Endodermal cell (in vitro differentiated cells): ENCODE measurements at places on chromosomes 2 and 18. TPM values are rescaled to one million over a fixed set of nuclear protein-coding genes. Genes with fewer than 3 reads are reported as not detected.

- no peak for DNase-seq
- H3K27me3 ChIP-seq, result no peaks in the 10 kb centered on the region
- no peak overlapping the region for H3K4me3 ChIP-seq
These were observed 22.1 kb upstream of the DOCK10 start for GRCh38 chr2:225064362-225064761.

Gene SAG
- not detected in 2 replicates for total RNA-seq

GRCh38 chr2:228417956-228418355 is 236.5 kb upstream of the SPHKAP start:
- H3K36me3 ChIP-seq, result no peaks in the 10 kb centered on the region
- H3K27ac ChIP-seq, result no peak overlapping the region
- H3K27me3 ChIP-seq, result no peaks in the 10 kb centered on the region
- DNase-seq, result no peak

DNA sequence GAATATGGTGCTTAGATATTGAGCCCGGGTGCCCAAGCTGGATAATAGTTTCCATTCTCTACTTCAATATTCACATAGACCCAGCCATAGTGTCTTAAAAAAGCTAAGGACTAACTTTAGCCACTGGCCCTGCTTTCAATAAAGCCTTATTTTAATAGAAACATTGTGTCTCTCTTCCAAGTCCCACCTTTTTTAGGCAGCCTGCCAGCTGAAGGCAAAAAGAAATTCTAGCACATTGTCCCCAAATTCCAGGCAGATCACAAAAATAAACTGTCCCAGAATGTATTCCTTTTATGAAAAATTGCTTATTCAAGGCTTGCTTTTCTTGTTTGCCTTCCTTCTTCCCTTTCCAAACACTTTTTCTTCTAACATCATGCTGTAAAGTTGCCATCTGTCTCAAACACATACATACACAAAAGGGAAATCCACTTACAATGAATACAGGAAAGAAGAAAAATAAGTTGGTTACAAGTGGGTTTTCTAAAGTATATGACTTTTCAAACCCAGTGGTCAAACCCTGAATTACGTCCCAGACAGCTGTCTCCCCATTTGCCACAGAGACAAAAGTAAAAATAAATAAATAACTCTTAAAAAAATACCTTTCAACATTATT is 778.5 kb downstream of the BCL11A start:
- DNase-seq, result no peak
- H3K27me3 ChIP-seq, result no peaks in the 10 kb centered on the region
- H3K36me3 ChIP-seq, result no peaks in the 10 kb centered on the region

DNA sequence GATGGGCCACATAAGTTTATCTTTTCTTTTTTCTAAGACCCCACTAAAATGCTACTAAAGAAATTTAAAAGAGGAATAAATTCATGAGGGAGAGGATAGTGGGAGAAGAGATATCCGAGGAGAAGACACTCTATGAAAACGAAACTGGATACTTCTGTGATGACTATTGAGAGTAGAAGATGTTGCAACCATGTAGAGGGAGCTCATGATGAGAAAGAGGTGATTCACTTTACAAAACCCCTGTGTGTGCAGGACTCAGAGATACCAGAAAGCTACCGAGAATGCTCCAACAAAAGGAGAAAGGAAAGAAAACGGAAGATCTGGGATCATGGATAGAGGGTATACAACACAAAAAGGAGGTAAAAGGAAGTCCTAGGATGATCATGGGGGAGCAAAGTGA is 34.9 kb downstream of the SLC38A11 start:
- H3K4me3 ChIP-seq, result no peak overlapping the region
- DNase-seq, result no peak
- H3K36me3 ChIP-seq, result no peaks in the 10 kb centered on the region
- no peaks in the 10 kb centered on the region for H3K27me3 ChIP-seq
- no peak overlapping the region for H3K27ac ChIP-seq

DNA sequence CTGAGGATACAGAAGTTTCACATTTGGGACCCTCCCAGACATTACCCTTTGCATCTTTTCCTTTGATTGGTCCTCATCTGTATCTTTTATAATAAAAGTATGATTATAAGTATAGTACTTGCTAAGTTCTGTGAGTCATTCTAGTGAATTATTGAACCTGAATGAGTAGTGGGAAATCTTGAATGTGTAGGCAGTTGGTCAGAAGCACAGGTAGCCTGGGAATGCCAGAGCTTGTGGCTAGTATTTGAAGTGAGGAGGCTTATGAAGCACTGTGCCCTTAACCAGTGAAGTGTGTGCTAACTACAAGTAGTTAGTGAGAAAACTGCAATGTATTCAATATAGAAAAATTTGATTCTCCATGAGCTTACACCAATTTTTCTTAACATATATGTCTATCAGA is 257.6 kb downstream of the GRB14 start:
- H3K27me3 ChIP-seq, result no peaks in the 10 kb centered on the region
- DNase-seq, result no peak
- no peak overlapping the region for H3K27ac ChIP-seq
- no peak overlapping the region for H3K4me3 ChIP-seq
- H3K4me1 ChIP-seq, result no peaks in the 10 kb centered on the region

DNA sequence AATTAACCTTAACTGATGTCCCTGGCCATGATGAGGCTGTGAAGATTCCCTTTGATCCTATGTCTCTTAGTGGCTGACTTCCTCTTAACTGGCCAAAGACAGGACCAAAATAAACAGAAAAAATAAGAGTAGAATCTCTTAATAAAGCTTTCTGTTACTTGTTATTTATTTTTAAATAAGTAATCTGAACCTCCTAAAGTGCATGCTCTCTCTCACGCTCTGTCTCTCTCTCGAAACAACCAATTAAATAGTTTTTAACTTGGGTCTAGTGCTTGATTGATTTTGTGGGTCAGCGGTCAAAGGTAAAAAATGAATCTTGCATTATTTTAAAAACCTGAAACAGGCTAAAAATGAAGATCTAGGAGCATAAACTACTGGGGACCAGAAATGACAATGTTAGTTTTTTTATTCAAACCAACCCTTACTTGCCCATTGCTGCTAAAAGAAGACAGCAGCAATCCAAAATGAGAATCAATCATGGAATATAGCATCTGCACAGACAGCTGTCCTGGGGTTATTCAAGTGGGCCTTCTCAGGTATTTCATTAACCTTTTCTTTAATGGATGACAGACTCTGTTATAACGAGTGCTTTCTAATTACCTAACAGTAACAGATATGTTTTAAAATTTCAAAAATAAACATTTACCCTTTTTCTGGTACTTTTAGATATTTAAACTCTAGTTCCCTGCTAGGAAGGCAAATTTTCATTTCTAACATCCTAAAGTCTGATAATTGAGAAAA is 11.2 kb downstream of the GAREM1 start:
- no peaks in the 10 kb centered on the region for H3K36me3 ChIP-seq
- no peaks in the 10 kb centered on the region for H3K27me3 ChIP-seq
- no peak overlapping the region for H3K27ac ChIP-seq
- no peak overlapping the region for H3K4me3 ChIP-seq
- DNase-seq, result no peak

DNA sequence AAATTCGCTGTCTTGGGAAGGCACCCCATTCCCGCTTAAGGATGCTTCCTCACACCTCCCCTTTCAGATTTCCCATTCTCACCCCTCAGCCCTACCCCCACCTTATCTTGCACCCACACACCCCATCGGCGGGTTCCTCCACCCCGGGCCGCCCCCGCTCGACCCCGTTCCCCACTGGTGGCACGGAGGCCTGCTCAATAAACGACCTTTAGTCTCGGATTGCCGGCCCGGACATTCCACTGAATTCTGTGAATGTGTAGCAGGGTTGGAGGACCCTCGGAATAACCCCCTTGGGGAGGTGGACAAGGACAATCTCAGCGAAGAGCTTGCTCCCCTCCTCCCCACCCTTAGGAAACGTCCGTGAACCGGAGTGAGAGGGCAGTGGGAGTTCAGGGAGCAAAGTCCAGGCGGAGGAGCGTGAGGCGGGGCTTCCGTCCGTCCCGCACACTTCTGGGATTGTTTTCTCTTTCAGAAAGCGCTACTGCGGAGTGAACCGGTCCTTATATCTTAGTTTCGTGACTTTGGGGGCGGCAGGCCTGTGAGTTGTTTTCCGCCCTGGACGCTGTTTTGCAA is 2.8 kb upstream of the LBX2 start:
- peak; percentile 66 for DNase-seq
- H3K4me1 ChIP-seq, result peaks cover 4% of the 10 kb centered on the region
- peaks cover 11% of the 10 kb centered on the region for H3K36me3 ChIP-seq
- peaks cover 86% of the 10 kb centered on the region for H3K27me3 ChIP-seq

GRCh38 chr2:100248971-100249370 is 73.3 kb downstream of the LONRF2 start:
- no peak for DNase-seq
- no peak overlapping the region for H3K4me3 ChIP-seq
- no peak overlapping the region for H3K27ac ChIP-seq

GRCh38 chr2:229665158-229665557 is 49.2 kb downstream of the DNER start:
- DNase-seq, result no peak
- no peak overlapping the region for H3K27ac ChIP-seq
- H3K4me1 ChIP-seq, result no peaks in the 10 kb centered on the region
- no peak overlapping the region for H3K4me3 ChIP-seq
- no peaks in the 10 kb centered on the region for H3K27me3 ChIP-seq
- H3K36me3 ChIP-seq, result no peaks in the 10 kb centered on the region

DNA sequence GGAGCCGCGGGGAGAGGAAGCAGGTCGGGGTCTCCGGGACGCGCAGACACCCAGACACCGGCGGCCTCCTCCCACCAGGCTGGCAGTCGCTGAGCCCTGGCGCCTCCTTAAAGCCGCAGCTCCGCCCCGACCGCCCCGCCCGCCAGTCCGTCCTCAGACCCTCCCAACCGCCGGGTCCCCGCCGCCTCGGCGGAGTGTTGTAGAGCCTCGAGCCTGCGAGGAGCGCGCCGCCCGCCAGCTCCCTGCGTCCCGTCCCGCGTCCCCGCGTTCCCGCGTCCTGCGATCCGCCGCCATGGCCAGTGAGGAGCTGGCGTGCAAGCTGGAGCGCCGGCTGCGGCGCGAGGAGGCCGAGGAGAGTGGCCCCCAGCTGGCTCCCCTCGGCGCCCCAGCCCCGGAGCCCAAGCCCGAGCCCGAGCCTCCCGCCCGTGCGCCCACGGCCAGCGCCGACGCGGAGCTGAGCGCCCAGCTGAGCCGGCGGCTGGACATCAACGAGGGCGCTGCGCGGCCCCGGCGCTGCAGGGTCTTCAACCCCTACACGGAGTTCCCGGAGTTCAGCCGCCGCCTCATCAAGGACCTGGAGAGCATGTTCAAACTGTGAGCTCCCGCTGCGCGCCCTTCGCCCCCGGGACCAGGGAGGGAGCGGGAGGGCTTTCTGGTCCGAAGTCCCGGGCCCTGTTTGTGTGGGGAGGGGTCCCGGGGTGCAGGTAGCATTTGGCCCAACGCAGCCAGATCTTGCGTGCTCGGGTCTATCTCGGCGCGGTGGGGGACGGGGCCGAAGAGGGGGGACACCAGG is at the start of gene EFHD1:
Gene EFHD1 (plus strand): TSS at position 192 of the 793 bp plus-strand sequence. CDS start 101 bp downstream, at position 293.
- H3K4me3 ChIP-seq, result peak within 1 kb of the TSS; percentile 77
- DNase-seq, result peak; percentile 94
- H3K27me3 ChIP-seq, result peaks cover 63% of the 10 kb centered on the region
- no peaks in the 10 kb centered on the region for H3K4me1 ChIP-seq
- no peak within 1 kb of the TSS for H3K27ac ChIP-seq

DNA sequence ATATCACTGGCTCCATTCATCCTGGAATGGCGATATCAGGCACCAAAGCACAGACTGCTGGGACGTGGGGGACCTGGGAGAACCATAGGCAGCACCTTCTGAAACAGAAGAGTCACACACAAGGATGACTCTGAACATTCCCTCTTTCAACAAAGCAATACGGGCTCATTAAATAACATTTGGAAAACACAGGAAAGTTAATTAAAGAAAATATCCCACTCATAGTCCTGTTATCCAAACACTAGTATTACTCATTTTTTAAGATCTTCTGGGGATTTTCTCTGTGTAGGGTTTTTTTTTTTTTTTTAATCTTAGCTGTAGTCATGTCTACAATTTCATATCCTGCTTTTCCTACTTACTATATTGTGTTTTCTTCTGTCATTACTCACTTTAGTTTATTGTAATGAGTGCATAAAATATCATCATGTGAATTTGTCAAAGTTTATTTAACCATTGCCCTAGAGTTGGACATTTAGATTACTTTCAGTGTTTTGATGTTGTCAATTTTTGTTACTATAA is 70.0 kb upstream of the SP3 start:
- H3K27me3 ChIP-seq, result no peaks in the 10 kb centered on the region
- H3K36me3 ChIP-seq, result no peaks in the 10 kb centered on the region
- no peak overlapping the region for H3K27ac ChIP-seq
- H3K4me3 ChIP-seq, result no peak overlapping the region
- H3K4me1 ChIP-seq, result peaks cover 4% of the 10 kb centered on the region
- no peak for DNase-seq

Gene ANKRD30B
- total RNA-seq, result 0.19 to 0.60 TPM in 2 of 3 replicates, not detected in the other

DNA sequence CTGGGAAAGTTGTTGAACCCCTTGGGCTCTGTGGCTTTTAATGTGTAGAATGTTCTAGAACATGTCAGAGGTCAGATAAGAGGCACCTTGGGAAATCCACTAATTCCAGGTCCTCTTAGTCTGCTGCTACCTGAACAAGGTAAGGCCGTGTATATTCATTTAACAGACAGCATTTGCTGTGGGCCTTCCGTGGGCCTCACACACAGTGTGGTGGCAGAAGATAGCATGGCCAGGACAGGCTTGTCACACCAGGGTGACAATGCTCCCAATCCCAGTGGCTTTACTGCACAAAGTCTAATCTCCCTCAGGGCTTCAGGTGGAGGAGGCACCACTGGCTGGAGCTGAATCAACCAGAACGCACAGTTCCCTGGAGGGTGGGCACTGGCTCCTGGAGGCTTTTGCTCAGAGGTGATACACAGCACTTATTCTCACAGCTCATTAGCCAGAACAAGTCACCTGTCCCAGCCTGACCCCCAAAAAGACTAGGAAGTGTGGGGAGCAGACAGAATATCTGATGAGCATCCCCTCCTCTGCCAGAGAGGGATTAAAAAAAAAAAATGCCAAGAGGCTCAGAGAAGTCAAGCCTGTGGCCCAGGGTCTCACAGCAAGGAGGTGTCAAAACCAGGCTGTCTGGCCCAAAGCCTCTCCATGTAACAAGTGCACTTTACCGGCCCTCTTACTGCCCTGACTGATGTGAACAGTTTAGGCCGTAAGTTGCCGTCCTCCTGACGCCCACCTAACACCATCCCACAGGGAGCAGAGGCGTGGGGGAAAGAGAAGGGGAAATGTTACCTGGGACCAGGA is 216.9 kb upstream of the RAB6C start:
- no peak overlapping the region for H3K4me3 ChIP-seq
- no peaks in the 10 kb centered on the region for H3K36me3 ChIP-seq
- DNase-seq, result peak; percentile 26

Gene ABCB11
- total RNA-seq, result 0.04 TPM in 1 of 3 replicates, not detected in the others

GRCh38 chr2:1032030-1032429 is 81.4 kb downstream of the SNTG2 start:
- H3K27ac ChIP-seq, result no peak overlapping the region
- no peaks in the 10 kb centered on the region for H3K36me3 ChIP-seq
- H3K4me1 ChIP-seq, result no peaks in the 10 kb centered on the region
- H3K4me3 ChIP-seq, result no peak overlapping the region
- DNase-seq, result no peak
